Activated CD8-positive, alpha-beta T cell treated with anti-CD3 and anti-CD28 coated beads for 36 hours (primary cell): ENCODE measurements at places on chromosomes 6 and 20. TPM values are rescaled to one million over a fixed set of nuclear protein-coding genes. Genes with fewer than 3 reads are reported as not detected.

GRCh38 chr6:156780102-156780641 lies 3.0 kb downstream of the ARID1B start:
- peak overlapping the region; percentile 84 for H3K4me3 ChIP-seq
- H3K27me3 ChIP-seq = no peaks in the 10 kb centered on the region
- H3K36me3 ChIP-seq = peaks cover 16% of the 10 kb centered on the region
- H3K4me1 ChIP-seq = peaks cover 32% of the 10 kb centered on the region
- DNase-seq = peak; percentile 75

- no peak overlapping the region for H3K4me3 ChIP-seq
- H3K27ac ChIP-seq = no peak overlapping the region
- H3K27me3 ChIP-seq = peaks cover 24% of the 10 kb centered on the region
- no peak for DNase-seq
- no peaks in the 10 kb centered on the region for H3K4me1 ChIP-seq
These were observed 44.9 kb upstream of the RFPL4B start for GRCh38 chr6:112302142-112302705.

DNA sequence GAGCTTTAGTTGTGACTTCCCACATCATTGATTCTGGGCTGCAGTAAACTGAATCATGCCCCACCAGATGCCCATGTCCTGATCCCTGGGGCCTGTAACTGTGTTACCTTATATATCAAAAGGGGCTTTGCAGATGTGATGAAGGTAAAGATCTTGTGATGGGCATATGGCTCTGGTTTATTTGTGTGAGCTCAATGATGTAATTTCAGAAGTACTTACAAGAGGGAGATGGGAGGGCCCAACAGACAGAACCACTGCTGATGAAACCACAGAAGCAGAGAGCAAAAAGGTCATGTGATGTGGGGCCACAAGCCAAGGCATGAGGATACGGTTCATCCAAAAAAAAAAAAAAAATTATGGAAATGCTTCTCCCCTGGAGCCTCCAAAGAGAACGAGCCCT lies 118.7 kb downstream of the TOX2 start:
- H3K27ac ChIP-seq = peak overlapping the region; percentile 9

GRCh38 chr6:47714802-47715201 lies 16.4 kb downstream of the ADGRF4 start:
- no peak overlapping the region for H3K27ac ChIP-seq
- H3K4me3 ChIP-seq = no peak overlapping the region
- peaks cover 3% of the 10 kb centered on the region for H3K27me3 ChIP-seq
- H3K36me3 ChIP-seq = no peaks in the 10 kb centered on the region
- DNase-seq = peak; percentile 58

DNA sequence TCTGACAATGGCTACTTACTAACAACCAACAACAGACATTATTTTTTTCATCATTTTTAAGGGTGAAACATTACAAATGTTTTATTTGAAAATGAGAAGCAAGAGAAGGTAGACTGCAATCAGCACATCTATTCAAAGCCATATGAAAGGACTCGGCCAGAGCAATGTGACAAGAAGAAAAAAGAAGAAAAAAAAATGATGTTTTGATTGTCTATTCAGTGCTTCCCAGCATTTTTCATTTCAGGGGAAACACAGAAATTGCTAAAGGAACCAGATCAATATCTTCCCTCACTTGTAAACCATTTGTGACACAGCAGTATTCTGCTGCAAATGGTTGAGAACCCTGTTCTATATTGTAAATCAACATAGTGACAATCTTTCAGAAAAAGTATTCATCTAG lies 270.7 kb downstream of the EYS start:
- no peak for DNase-seq
- no peaks in the 10 kb centered on the region for H3K27me3 ChIP-seq
- no peaks in the 10 kb centered on the region for H3K4me1 ChIP-seq
- no peaks in the 10 kb centered on the region for H3K36me3 ChIP-seq

- peaks cover 2% of the 10 kb centered on the region for H3K4me1 ChIP-seq
- H3K27me3 ChIP-seq = no peaks in the 10 kb centered on the region
These were observed 109.9 kb downstream of the MAP3K4 start for GRCh38 chr6:161101517-161101916.

GRCh38 chr6:26032340-26033084 lies 54.7 kb upstream of the HFE start:
- H3K27me3 ChIP-seq = peaks cover 2% of the 10 kb centered on the region
- DNase-seq = peak; percentile 65
- peaks cover 46% of the 10 kb centered on the region for H3K4me1 ChIP-seq
- peaks cover 6% of the 10 kb centered on the region for H3K36me3 ChIP-seq
- H3K27ac ChIP-seq = peak overlapping the region; percentile 98
- peak overlapping the region; percentile 91 for H3K4me3 ChIP-seq

DNA sequence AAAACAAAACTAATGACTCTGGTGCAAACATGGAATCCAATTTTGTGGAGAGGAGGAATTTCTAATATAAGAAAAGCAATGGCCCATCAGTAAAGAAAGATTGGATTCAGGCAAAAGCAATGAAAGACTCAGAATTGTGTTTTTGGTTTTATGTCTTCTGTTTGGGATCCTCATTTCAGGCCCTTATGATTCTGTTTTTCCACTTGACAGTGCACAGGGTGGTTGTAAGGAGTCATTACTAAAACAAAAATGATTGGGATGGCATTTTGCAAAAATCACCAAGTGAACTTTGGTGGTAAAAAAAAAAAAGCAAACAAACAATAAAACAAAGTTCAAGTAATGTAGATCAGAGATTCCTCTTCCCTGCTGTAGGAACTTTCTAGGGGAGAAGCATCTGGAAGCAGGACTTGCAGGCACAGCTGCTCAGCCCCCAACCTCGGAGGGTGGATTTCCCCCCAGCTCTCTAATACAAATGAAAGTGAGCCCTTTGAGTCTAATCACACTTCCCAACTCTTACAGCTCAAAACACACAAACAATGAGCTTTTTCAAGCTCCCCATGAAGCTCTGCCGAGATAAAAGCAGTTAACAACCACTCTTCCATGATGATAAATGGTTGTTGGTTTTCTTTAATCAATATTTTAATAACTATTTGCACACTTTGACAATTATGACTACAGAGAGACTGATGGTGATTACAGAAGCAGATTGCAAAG lies 177.7 kb downstream of the ZDHHC14 start:
- no peak overlapping the region for H3K27ac ChIP-seq
- DNase-seq = no peak
- no peaks in the 10 kb centered on the region for H3K36me3 ChIP-seq
- H3K4me1 ChIP-seq = peaks cover 49% of the 10 kb centered on the region
- H3K27me3 ChIP-seq = no peaks in the 10 kb centered on the region

- no peaks in the 10 kb centered on the region for H3K4me1 ChIP-seq
- no peak overlapping the region for H3K4me3 ChIP-seq
These were observed 151.6 kb upstream of the GMDS start for GRCh38 chr6:2396846-2397630.

DNA sequence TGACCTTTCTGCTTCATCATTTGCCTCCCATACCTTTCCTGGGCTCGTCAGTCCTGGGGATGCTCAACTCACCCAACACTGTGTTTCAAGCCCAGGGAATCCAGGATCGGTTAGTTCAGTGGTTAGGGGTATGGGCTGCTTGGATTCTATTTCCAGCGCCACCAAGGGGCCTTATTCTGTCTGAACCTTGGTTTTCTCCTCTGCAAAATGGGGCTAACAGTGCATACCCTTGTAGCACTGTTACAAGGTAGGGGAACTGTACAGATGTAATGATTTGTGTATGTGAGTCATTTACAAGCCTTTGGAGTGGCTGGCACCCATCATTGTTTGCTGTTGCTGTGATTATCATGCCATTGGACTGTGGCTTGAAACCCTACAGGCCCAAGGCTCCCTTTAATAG lies 14.5 kb upstream of the CSNK2A1 start:
- H3K4me1 ChIP-seq = no peaks in the 10 kb centered on the region
- H3K4me3 ChIP-seq = no peak overlapping the region
- no peak for DNase-seq
- H3K27me3 ChIP-seq = peaks cover 18% of the 10 kb centered on the region
- no peaks in the 10 kb centered on the region for H3K36me3 ChIP-seq

DNA sequence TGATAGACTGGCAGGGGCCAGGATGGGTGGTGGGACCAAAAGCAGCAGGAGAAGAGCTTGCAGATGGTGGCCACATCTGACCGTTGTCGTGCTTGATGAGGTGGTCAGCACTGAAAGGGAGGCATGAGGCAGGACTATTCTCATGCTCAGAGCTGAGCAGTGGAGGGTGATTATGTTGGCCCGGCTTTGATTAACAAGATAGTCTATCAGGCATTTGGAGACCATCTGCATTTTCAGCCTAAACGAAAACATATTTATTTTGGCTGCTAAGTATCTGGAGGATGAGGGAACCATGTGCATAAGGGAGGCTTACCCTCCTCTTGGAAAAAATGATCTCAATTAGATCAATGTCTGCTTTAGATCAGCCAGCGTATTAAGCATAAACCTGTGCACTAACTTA lies 141.6 kb upstream of the KCNK16 start:
- H3K4me1 ChIP-seq = no peaks in the 10 kb centered on the region
- H3K4me3 ChIP-seq = no peak overlapping the region
- H3K27ac ChIP-seq = no peak overlapping the region
- no peak for DNase-seq

DNA sequence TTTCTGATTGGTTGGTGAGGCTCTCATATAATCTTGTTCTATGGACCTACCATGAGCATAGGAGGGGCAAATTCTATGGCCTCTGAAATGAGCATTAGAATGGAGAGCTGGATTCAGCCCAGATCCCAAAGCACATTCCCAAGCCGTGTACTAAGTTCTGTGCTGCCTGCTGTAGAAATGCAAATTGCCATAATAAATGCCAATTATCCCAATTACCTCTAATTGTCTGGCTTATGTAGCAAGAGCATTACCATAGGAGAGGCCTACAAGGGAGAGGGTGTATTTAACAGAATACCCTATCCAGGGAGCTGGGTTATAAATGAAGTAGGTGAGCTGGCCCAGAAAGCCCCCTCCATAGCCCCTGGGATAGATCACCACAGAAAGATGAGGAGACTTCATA lies 126.8 kb downstream of the LRFN2 start:
- no peak for DNase-seq
- H3K4me1 ChIP-seq = no peaks in the 10 kb centered on the region
- no peaks in the 10 kb centered on the region for H3K36me3 ChIP-seq
- no peak overlapping the region for H3K27ac ChIP-seq
- no peak overlapping the region for H3K4me3 ChIP-seq

FAM209B gene
- total RNA-seq = not detected

SCGN gene
- total RNA-seq = not detected

LST1 gene
- total RNA-seq = 43.6 TPM

NOX3 gene
- not detected for total RNA-seq

OLIG3 gene
- 0.67 TPM for total RNA-seq
